HAP-1 (cell line): ENCODE measurements at places on chromosomes 4 and X.

DNA sequence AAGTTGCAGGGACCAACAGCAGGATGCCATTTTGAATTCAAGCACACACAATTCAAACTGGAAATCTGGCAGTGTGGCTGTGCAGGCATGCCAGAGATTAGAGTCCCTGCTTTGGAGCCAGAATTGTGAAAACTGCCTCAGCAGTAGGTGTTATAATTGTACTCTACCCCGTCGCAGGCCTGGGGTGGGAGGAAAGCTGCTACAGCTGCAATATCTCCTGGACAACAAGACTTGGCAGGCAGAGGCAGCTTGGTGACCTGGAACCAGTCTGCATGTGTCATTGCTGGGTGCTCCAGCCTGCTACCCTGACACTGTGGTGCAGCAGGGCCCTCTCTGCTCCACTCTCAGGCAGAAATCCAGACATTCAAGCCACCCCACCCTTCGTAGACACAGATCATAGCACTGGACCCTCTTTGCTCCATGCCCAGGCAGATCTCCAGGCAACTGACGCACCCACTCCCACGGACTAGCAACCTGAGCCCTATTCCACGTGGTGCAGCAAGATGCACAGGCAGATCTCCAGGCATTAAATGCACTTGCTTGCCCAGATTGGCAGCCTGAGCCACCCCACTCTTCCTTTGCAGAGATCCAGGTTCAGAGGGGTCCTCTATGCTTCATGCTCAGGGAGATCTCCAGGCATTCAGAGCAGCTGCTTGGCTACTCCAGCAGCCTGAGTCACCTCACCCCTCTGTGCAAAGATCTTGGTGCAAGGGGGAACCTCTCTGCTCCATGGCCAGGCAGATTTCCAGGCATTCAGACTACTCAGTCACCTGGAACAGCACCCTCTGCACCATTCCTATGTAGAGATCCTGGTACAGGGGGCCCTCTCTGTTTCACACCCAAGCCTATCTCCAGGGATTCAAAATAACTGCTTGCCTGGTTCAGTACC, 140.5 kb downstream of the LRBA start:
- no peak for DNase-seq

- no peak for DNase-seq
These were observed at the start of gene DAPP1 for GRCh38 chr4:99816545-99817308. DAPP1 (plus strand) TSS chr4:99816827; CDS start chr4:99816914, 87 bp downstream.

DNA sequence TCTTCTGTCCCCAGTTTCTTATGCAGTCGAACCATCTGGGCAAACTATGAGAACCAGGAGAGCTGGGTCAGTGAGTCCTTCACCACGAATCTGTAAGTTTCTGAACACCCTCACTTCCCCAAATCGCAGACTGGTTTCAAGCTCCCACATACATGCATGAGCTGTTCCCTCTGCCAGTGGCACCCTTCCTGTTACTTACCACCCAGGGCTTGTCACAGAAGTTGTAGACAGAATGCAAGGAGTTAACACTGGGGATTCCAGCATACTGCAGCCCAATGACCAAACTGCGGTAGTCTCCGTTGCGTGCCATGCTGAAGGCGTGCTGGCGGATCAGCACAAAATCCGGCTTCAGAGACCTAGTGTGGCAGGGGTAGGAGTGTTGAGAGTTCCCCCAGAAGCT, 14.6 kb downstream of the SYN1 start:
- no peak for DNase-seq

GRCh38 chr4:152161676-152162330, 374.1 kb downstream of the FBXW7 start:
- DNase-seq = no peak

DNA sequence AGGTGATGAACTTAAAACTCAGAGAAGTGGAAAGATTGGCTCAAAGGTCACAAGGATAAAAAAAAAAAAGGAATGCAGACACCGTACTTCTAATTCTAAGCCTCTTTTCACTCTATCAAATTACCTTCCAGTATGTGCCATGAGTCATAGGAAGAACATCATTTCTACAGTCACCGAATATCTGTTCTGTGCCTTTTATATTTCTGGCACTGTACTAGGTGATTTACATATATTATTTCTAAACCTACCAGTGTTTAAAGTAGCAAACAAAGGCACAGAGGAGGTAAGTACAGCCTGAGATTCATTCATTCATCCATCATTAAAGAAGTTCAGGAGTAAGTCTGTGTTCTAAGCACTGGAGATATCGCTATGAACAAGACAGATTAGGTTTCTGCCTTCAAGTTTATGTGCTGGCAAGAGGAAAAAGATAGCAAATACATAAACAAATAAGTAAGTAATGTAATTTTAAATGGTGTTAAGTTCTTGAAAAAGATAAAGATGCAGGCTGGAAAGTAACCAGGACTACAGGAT, 65.3 kb downstream of the PALLD start:
- DNase-seq = peak; percentile 28

DNA sequence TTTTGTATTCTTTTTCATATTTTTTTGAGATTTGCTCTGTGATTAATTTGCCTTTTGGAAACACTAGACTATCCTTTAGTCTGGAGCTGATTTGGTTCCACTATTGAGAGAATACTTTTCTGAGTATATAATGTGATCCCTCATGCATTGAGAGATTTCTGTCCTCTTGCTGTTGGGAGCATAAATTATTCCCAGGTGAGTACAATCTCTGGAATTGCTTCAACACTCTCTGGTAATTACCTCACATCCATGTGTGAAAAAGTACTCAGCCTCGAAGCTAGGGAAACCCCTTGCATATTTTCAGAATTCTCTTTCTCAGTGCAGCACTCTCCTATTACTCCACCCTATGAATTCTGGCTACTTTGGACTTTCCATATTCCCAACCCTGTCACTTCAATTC, 550.0 kb downstream of the RAPGEF2 start:
- no peak for DNase-seq
